ENCODE measurements at places on chromosomes 2 and 18.

- no peak for DNase-seq
Observed at GRCh38 chr2:137769406-137769805, 194.9 kb upstream of the HNMT start.

DNA sequence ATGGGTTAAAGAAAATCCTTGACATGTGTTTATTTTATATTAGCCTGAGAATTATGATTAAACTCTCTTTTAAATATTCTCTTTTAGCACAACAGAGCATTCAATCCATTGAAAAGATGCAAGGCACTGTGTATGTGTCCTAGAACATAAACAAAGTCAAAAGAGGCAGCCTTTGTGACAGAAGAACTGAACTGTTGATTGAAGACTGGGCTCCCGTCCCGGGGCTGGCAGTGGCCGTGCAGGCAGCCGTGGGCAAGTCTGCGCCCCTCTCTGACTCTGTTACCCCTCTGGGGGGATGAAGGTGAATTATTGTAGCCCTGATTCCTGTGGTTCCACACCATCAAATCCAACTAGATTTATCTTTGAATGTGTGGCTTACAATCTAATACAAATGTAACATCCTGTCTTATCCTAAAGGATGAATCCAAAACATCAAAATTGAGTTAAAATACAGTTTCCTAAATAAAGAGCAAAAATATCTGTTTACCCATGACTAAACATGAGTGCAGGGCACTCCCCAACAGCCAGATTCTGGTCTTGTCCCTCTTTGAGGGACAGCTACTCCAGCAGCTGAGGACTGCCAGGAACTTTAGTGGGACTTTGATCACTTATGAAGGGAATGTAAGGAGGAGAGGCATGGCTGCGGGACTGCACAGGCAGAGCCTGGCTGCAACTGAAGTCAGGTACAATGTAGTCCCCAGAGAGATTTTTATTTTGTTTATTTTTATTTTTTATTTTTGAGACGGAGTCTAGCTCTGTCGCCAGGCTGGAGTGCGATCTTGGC, 37.3 kb upstream of the SH3BP4 start:
- DNase-seq = no peak

DNA sequence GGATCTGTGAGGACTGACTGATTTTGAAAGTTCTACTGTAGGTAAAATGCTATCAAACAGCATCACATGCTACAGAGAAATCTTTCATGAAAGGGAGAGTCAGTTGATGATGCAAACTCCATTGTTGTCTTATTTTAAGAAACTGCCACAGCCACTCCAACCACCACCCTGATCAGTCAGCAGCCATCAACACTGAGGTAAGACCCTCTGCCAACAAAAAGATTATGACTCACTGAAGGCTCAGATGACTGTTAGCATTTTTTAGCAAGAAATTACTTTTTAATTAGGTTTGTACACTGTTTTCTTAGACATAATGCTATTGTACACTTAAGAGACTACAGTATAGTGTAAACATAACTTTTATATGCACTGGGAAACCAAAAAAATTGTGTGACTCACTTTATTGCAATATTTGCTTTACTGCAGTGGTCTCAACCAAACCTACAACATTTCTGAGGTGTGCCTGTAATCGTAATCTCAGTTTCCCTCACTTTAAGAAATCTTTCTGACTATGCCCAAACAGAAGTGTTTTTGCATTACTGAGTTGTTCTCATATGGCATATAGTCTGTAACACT, 42.8 kb downstream of the METTL8 start:
- no peak for DNase-seq

DNA sequence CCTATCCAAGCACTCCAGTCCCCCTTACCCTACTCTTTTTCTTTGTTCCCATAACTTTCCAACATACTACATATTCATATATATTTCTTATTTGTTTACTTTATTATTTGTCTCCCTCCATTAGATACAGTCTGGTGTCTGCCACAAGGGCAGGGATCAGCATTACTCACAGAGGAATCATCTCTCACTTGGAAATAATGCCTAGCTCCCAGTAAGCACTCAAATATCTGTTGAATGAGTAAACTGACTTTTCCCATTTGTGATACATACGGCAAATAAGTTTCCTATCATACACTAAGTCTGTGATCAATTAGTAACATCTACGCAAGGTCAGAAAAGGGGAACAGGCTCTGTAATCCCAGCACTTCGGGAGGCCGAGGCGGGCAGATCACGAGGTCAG, 18.7 kb downstream of the C1D start:
- no peak for DNase-seq

DNA sequence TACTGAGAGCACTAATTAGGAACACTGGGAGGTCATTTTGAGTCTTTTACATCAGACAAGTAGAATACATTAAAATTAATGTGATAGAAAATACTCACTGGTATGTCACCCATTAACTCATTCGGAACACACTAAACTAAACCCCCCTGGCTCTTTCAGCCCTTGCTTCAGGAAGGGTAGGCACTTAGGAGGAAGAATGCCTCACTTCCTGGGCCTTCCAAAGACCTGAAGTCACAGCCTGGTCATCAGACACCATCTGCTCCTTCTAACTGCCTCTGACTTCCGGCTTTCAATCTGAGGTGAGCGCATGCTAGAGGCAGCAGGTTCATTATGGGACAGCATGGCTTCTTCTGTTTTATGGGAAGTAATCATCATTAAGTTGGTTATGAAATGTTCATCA, 451.4 kb downstream of the PID1 start:
- no peak for DNase-seq

All from NCI-H1092 (cell line).